ENCODE measurements at places on chromosomes 5 and 9.

DNA sequence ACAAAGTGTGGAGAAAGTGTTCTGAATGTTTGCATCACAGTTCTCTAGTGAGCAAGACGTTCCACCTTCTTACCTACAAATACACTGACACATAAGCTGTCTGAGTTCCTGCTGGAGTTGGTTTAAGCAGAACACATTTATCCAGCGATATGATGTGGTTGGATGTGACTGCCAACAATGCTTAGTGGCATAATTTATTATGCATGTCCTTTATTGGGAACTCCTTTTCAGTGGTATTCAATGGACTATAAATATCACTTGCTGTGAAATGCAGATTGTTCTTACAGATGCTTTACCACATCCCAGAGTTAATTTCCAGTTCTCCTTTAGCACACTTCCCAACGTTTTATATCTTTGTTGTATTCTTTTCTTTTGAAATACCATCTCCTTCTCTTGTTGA, 222.2 kb downstream of the LURAP1L start:
- no peak for DNase-seq

DNA sequence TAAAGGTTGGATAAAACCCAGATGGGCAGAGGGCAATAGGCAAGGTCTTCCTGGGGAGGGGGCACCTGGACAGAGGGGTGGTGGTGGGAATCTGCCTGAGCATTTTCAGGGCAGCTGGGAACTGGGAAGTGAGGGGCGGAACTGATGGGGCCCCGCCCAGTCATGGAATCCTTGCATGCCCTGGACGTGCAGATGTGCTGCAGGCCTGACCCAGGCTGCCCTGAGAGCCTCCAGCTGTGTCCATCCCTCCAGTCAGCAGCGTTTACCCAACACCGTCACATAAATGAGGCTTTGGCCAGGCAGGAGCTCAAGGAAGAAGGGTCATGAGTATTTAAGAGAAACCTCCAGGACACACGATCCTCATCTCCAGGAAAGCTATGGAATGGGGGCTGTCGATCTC, 70.3 kb downstream of the DAB2IP start:
- no peak for DNase-seq

DNA sequence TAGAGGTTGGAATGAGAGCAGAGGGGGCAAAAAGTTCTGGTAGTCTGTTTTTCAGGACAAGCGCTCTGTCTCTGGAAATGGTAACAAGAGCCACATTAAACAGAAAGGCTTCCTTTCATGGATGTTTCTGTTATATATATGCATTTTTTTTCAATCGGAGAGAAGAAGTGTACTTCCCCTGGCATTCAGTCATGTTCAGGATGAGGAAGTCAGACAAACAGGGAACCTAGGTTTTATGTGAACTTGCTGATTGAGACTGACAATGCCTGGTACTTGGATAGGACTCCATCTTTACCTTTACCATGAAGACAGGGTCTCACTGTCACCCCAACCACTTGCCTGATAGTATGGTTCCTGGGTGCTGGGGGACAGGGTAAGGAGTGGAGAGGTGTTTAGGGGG, 30.1 kb upstream of the ZBED3 start:
- DNase-seq, result no peak

DNA sequence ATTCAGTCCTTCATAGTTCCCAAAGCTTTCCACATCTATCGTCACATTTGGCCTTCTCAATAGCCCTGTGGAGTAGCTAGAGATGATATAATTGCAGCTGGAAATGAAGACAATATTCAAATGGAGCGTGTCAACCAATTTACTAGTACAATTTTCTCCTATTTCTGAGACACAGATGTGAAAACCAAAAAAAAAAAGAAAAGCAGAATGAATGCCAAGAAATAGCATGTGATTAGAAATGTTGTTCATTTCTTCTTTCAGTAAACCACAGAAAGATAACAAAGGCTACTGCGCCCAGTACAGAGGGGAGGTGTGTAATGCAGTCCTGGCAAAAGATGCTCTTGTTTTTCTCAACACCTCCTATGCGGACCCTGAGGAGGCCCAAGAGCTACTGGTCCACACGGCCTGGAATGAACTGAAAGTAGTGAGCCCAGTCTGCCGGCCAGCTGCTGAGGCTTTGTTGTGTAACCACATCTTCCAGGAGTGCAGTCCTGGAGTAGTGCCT, 99.0 kb downstream of the MUSK start:
- no peak for DNase-seq

DNA sequence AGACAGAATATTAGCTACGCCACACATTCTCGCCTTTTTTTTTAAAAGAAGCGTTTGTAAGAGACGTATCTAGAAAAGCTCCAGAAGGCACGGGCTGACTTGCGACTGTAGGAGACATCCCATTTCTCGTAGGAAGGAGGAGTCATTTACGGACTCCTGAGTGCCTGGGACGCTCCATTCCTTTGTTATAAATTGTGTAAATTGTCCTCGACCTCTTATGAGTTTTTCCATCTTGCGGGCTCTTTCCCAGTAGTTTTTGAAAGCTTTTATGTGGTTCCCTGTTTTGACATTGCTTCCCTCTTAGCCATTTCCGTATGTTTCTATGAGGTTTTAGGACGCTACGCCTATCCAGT, 1.0 kb downstream of the RABL6 start:
- no peak for DNase-seq

DNA sequence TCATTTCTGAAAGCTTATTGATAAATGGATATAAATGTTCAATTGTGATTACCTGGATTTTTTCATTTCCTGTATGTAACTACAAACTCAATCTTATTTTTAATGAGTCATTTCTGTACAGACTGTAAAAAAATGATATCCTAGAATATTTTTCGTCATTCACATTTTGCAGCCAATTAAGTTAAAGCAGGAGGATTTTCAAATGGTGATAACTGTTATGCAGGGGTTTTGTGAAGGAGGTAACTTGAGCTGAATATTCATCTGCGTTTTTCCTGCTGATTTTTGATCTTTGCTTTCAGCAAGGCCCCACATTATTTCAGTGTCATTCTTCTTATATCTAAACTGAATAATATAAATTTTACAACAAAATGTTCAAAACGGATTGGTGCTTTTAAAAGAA, 74.1 kb downstream of the SLF1 start:
- DNase-seq, result no peak

- DNase-seq, result no peak
Observed at GRCh38 chr5:111143910-111144309, 51.8 kb downstream of the WDR36 start.

DNA sequence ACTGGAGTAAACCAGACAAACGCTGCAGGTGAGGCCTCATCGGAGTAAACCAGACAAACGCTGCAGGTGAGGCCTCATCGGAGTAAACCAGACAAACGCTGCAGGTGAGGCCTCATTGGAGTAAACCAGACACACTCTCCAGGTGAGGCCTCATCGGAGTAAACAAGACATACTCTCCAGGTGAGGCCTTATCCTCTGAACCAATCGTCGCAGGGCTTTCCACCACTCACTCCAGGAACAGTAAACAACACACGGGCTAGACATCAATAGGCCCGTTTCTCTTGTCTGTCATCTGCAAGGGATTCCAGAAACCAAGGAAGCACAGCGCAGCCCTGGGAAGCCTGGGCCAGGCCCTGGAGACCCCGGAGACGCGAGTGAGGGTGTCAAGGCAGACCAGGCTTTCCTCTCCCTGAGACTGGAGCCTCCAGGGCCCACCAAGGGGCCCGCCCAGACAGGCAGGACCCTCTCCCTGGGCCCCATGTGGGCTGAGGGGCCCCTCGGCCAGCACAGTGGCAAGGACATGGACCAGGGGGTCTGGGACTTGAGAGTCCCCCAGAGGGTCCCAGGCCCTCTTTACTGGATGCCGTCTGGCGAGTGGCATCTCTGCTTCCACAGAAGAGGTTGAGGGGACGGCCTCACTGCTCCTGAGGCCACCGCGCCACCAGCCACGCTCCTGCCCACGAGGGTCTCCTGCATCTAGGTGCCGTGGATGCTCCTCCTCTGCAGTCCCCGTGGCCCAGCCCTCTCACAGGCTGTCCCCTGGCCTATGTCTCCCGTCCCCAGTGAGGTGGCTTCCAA, 26.4 kb upstream of the NSMF start:
- no peak for DNase-seq

DNA sequence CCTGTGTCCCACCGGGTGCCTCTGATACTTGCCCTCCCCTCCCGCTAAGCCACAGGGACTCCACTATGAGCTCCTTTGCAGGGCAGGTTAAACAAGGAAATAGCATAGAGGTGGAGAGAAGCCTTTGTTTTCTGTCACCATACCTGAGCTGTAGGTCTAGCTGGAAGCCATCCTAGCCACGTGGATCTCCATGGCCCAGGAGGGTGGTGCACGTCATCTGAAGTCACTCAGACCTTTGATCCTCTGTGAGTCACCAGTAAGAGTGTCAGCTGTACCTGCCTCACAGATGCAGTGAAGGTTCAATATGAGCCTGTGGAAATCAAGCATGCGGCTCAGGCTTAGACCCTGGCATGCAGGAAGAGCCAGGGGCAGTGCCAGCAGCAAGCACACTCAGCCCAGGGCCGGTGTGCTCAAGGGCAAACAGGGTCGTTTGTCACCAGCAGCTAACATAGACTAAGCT, 55.1 kb downstream of the ASS1 start:
- DNase-seq, result no peak

GRCh38 chr5:19619571-19619970, 368.4 kb downstream of the CDH18 start:
- no peak for DNase-seq

DNA sequence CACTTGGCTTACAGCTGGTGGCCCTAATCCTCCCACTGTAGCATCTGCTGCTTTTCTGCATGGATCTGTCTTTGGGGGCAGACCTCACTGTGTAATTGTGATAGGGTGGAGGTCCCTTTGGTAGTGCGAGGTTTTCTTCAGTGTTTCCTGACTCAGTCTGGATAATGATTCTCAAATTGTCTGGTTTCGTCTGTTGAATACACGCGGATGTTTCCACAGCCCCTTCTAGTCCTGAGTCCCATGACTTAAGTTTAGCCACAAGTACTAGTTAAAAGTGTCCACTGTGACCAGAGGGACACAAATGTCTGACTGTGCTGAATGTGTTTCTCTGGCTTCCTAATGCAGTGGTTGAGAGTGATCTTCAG, 70.5 kb downstream of the LMNB1 start:
- no peak for DNase-seq

DNA sequence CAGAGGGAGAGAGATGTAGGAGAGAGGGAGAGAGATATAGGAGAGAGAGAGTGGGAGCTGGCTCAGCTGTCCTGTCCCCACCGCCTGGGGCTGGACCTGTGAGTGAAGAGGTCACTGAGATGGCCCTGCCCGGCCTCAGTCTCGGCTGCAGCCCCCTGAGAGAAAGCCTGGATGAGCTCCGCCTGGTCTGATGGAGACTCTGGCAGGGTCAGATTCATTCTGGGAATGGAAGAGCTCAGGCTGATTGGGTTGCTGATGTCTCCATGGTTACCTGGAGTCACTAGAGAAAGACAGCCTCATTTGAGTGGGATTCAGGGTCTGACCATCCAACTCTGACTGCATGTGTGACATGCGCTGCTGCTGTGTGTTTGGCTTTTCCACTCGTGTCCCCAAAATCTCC, 27.1 kb upstream of the SEMA4D start:
- no peak for DNase-seq

DNA sequence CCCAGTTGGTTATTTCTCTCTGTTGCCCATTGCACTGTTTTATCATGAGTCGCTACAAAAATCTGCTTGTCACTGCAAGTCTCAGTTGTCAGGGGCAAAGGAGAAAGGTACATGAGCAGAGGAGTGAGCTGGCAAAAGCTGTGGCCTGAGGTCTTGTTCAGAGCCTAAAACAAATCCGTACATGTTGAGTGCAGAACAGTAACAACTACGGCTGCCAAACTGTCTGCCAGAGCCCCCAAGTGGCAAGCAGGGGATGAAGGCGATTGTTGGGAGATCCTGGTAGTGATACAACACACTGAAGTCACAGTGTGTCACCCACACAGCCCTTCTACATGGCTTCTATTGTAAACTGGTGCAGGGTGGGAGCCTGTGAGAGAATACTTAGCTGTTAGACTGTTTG, 50.9 kb downstream of the BRINP1 start:
- no peak for DNase-seq

DNA sequence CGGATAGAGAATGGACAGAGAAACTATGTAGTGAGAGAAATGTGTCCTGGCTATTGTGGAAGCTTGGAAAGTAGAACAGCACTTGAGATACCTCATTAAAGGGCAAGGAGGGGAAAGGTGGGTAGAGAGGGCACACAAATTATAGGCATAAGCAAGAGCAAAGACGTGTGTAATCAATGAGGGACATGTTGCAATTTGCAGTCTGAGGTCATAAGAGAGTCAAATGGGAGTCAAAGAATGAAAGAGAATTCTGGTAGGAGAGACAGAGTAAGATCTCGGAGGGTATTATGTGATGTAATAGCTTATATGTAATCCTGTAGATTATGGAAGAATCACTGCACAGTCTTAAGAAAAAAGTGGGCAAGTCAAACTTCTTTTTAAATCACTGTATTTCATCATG, 312.0 kb upstream of the RGMB start:
- DNase-seq, result no peak

- DNase-seq, result no peak
Observed at GRCh38 chr5:159539678-159540077, 209.4 kb upstream of the IL12B start.

- no peak for DNase-seq
Observed at GRCh38 chr5:173671121-173671949, 54.9 kb upstream of the BOD1 start.

GRCh38 chr5:157648275-157648990, 3.8 kb downstream of the SOX30 start:
- DNase-seq, result no peak

- DNase-seq, result no peak
Observed at GRCh38 chr5:125492977-125493376, 746.5 kb upstream of the ZNF608 start.

DNA sequence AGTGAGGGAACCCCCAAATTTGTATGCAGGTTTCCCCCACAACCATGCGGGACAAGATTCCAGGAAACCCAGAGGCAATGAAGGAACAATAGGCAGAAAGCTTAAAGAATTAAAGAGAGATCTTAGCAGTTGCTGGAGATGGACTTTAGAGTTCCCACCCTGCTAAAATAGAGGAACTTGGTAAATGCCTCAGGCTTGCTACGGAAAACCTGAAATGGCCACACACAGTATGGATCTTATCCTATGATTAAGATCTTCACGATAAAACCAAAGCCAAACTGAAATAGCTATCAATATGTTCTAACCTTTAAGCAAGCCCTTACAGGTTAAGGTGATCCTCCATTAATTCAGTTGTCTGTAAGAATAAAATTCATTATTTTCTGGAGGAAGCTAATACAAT, 148.3 kb downstream of the RANBP17 start:
- no peak for DNase-seq

- no peak for DNase-seq
Observed at GRCh38 chr9:68844157-68844556, 139.1 kb downstream of the PIP5K1B start.

GRCh38 chr9:84990416-84990815, 320.9 kb downstream of the NTRK2 start:
- DNase-seq, result no peak

Measured in stimulated activated CD8-positive, alpha-beta memory T cell treated with anti-CD3 and anti-CD28 coated beads, Interleukin-2, amount 100 ng/mL, for 1 hour (primary cell).